ENCODE measurements at places on chromosomes 5 and 9.

- DNase-seq: no peak
Observed at GRCh38 chr5:179297486-179298180, 47.6 kb downstream of the ADAMTS2 start.

- DNase-seq: no peak
Observed at GRCh38 chr9:102035929-102036328, 297.5 kb upstream of the GRIN3A start.

DNA sequence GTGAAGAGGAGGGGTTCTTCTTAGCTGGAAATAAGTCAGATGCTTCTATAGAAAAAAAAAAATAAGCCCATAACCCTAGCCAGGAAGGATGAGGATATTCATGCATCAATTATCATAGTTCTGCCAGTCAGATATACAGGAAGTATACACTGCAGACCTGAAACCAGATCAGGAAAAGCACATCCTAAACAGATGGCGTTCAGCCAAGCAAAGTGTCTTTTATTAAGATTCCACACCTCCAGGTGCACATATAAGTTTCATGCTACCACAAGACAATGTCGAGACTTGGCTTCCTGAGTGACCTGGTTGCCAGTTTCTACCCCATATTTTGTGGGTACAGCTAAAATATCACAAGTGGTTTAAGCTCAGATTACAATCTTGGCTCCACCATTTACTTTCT is 108.3 kb downstream of the CETN3 start:
- DNase-seq: peak; percentile 46

- no peak for DNase-seq
Observed at GRCh38 chr9:133405508-133406438, 12.0 kb downstream of the REXO4 start.

GRCh38 chr9:133862585-133863256 is 124.6 kb upstream of the SARDH start:
- DNase-seq: no peak

- peak; percentile 58 for DNase-seq
Observed at GRCh38 chr5:68778484-68778883, 315.3 kb upstream of the SLC30A5 start.

- no peak for DNase-seq
Observed at GRCh38 chr9:2093920-2094597, 78.9 kb downstream of the SMARCA2 start.

DNA sequence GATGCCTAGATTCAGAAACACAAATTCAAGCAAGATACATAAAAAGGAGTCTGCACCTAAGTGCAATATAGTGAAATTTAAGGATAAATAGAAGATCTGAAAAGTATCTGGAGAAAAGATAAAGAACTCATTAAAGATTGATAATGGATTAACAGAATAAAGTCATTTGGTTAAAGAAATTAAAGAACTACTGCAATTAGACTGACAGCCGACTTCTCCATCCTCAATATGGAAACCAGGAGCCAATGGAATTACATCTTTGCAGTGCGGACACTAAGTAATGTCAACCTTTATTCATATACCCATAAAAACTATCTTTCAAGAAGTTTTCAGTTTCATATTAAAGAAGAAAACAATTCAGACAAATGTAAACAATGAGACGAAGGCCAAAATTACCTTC is 81.0 kb downstream of the MRPL36 start:
- DNase-seq: no peak

Measured in GM12865 (cell line).